ENCODE measurements at places on chromosomes 3 and 15.
A peak's percentile ranks its signal among the peaks of the same experiment; 100 is the strongest.

- no peak for DNase-seq
These were observed 218.6 kb downstream of the TBC1D2B start for GRCh38 chr15:77858792-77859490.

DNA sequence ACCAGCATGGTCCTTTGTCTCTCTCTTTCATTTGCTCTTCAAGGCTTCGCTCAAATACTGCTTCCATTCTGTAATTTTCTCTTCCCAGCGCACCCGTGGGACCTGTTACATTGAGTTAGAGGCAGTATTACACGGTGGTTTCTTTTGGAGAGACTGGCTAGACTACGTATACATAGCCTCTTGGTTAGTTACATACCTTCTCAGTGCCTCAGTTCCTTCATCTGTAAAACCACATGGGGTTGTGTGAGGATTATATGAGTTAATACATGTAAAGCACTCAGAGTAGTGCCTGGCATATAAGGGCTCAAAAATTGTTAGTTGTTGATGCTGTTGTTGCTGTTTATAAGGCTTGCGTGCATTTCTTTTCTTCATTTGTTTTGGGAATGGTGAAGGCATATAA, 33.8 kb downstream of the UBE2E2 start:
- no peak for DNase-seq

DNA sequence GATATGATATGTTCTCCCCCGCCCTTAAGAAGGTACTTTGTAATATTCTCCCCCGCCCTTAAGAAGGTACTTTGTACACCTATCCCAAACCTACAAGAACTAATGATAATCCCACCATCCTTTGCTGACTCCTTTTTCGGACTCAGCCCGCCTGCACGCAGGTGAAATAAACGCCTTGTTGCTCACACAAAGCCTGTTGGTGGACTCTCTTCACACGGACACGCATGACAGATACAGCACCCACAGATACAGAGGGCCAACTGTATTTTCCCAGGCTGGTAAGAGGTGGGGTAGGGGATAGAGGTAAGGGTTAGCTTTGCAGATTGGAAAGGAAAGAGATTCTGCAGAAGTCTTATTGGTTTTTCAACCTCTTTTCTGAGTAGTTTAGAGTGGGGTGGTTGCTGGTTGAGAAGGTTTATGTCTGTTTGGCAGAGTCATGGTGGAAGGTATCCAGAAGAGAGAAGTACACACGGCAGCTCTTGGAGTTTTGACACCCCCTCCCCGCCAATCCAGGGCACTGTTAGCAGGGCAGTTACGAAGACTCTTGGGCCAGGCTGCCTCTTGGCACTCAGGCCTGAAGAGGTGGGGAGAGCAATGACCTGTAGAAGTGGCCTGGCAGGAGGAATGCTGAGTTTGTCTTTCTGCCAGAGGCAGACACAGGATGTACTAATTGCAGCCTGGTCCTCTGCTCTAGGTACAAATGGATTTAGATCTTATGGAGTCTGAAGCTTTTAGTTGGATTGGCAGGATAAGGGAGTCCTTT, 36.0 kb upstream of the IDH2 start:
- DNase-seq: no peak

DNA sequence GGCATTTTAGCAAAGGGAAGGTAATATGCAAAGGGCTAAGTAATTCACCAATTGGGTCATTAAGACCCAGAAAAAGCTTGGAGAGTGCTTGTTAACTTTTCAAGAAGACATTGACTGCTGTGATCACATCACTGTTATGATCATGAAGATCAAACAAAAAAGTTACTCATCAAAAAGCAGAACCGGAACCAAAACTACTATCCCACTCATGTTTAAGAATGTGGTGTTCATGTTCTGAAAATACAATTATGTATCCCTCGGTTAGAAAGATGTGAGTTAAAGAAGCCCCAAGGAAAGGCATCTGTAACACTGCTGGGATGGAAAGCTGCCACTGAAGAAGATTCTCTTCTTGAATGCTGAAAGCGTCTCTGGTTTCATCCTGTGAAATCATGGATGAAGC, 32.6 kb downstream of the BBX start:
- no peak for DNase-seq

- no peak for DNase-seq
These were observed 12.4 kb upstream of the IREB2 start for GRCh38 chr15:78425643-78426042.

DNA sequence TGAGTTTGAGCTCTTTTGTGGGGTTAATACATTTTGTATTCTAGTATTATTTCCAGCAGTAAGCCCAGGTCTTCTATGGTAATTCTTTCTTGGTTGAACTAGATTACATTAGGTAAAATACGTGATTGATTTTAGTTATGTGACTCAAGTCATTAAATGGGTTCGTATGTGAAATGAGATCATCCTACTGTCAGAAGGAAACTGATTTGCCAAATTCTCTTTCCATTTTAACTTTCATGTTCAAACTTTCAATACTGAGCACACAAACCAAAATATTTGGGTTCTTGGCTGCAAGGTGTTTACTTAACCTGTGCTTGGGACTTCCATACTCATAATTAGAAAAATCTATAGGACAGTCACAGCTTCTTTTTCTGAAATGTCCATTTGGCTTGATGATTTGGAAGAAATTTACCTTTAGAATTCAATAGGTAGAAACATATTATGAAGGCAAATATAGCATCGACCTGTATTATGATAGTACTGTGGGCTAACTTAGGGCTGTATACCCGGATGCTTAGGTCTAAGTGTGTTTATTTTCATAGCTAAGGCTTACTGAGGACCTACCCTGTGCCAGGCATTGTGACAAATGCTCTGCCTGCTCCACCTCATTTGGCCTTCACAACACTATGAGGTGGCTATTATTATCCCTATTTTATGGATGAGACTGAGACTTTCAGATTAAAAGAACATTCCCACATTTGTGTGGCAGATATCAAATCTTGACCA, 631.8 kb upstream of the GRM7 start:
- no peak for DNase-seq

GRCh38 chr3:180196658-180197057, 159.9 kb upstream of the PEX5L start:
- no peak for DNase-seq

- DNase-seq: no peak
These were observed 9.2 kb downstream of the ACAA1 start for GRCh38 chr3:38127611-38128302.

GRCh38 chr15:92449476-92449875, 55.8 kb downstream of the ST8SIA2 start:
- no peak for DNase-seq

DNA sequence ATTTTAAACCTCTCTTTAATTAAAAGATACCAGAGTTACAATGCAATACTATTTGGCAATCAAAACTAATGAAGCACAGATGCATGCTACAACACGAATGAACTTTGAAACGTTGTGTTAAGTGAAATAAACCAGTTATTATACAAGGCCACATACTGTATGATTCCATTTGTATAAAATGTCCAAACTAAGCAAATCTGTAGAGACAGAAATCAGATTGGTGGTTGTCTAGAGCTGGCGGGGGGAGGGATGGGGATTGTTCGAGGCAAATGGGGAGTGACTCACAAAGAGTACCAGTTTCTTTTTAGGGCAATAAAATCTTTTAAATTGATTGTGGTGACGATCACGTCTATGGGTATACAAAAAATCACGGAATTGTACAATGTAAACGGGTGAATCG, 677.0 kb downstream of the NTRK3 start:
- no peak for DNase-seq

GRCh38 chr3:178155521-178155920, 380.7 kb upstream of the KCNMB2 start:
- no peak for DNase-seq

DNA sequence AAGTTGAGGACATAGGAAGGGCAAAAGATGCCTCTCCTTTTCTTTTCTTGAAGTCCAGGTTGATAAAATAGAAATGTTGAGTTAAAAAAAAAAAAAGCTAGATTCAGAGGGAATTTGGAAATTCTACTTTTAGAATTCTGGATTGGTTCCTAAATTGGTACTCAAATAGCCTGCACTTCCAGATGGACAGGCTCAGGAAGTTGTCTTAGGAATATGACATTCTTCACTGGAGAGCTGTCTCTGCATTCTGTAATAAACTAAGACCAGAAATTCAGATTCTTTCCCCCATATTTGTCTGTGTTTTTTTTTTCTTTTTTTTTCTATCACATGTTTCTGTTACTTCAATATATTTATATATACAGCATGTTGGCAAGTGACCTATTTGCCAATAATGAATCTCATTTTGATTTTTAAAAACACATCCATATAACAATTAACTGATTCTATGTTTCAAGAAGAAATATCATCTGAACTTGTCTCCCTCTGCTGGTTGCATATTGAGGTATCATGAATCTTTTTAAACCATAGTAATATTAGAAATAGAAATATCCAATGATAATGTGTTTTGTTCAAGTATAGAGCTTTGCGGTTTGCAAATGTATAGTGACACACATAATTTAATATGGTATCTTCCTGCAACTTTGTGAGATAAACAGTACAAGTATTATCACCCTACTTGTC, 8.5 kb upstream of the LSAMP start:
- DNase-seq: no peak

- DNase-seq: no peak
These were observed 148.6 kb downstream of the MEIS2 start for GRCh38 chr15:36951731-36952247.

GRCh38 chr15:34501131-34501530, 63.5 kb upstream of the GOLGA8A start:
- DNase-seq: no peak

DNA sequence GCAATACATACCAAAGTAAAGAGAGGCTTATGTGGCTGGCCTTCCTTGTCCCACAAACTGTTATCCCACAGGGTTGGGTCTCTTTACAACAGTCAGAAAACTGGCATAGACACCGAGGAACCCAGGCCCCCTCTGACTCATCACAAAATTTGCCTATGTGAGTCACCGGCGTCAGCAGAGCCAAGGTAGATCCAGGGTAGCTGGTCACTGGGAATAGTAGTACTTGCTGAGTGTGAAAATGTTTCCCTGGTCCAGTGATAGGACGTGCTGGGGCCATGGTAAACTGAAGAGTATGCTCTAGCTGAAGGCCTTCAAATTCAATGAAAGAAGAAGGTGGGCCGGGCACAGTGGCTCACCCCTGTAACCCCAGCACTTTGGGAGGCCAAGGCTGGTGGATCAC, 27.1 kb upstream of the SKIL start:
- peak; percentile 15 for DNase-seq

DNA sequence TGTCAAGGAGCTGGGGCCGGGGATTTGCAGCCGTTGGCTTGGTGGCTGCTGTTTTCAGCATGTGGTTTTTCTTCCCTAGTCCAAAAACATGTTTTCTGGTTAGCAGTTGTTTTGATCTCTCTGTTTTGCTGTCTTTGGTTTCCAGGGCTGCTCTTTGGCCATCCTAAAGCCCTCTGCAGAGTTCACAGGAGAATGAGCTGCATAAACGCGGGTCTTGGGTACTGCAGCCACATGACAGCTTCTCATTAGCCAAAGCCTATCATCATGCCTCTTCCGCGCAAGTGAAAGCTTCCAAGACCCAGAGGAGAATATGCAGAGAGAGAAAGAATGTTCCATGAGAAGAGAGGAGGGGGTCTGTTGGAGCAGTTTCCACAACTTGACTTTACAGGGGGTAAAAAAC, 138.5 kb downstream of the NTRK3 start:
- no peak for DNase-seq

DNA sequence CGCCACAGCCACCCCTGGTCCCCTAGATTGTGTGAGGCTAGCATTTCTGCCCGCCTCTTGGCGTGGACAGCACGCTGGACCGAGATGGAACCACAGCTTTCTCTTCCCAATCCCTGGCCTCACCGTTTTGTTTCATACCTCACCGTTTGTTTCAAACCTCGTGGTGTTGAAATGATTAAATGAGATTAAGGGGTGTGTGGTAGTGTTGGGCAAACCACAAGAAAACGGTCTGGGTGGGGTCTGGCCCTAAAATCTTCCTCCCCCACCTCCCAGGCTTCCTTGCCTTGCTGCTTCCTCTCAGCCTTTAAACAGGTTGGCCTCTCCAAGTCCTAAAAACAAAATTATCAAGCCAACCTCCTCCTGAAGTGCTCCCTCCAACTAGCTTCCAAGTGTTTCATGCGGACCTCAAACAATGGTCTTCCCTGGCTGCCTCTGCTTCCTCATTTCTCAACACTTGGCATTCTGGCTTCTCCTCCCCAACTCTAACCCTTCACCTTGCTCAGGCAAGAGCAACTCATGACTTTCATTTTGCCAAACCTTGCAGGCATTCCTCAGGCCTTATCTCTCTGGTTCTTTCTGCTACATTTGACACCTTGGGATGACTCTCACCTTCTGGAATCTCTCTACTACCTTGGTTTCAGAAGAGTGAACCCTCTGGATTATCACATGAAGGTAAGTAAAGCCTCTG, 1.4 kb upstream of the ATP13A3 start:
- DNase-seq: no peak

DNA sequence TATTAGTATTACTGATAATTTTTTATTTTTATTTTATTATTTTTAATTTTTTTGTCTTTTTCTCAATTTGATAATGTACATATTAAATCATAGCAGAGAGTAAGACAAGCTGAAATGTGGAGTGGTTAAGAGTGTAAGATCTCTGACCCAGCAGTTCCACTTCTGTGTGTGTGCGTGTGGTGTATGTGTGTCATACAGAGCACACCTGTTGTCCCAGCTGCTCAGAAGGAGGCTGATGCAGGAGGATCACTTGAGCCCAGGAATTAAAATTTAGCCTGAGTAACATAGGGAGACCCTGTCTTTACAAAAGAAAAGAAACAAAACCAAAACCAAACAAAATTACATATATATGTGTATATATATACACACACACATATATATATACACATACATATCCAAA, 1.4 kb upstream of the CIDEC start:
- DNase-seq: no peak

GRCh38 chr15:78175330-78175729, 26.2 kb downstream of the IDH3A start:
- DNase-seq: no peak

DNA sequence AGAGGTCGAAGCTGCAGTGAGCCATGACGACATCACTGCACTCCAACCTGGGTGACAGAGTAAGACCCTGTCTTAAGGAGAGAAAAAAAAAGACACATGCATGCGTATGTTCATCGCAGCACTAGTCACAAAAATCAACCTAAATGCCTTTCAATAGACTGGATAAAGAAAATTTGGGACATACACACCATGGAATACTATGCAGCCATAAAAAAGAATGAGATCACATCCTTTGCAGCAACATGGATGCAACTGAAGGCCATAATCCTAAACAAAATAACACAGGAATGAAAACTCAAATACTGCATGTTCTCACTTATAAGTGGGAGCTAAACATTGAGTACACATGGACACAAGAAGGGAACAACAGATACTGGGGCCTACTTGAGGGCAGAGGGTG, 53.1 kb downstream of the FSIP1 start:
- DNase-seq: no peak

- no peak for DNase-seq
These were observed 178.1 kb upstream of the KBTBD8 start for GRCh38 chr3:66819993-66820501.

GRCh38 chr15:91254766-91255165, 154.7 kb downstream of the SV2B start:
- DNase-seq: no peak

- peak; percentile 16 for DNase-seq
These were observed 401.3 kb upstream of the CFAP20DC start for GRCh38 chr3:59450946-59451763.

GRCh38 chr3:125220727-125221429, 8.3 kb upstream of the SLC12A8 start:
- no peak for DNase-seq

Data from large intestine (tissue), 12 donors.